ENCODE measurements at places on chromosomes 7 and 10. TPM values are rescaled to one million over a fixed set of nuclear protein-coding genes. Genes with fewer than 3 reads are reported as not detected.

The IGFBP3 gene
- total RNA-seq: 207 TPM

The CYP3A4 gene
- total RNA-seq: 0.11 TPM

DNA sequence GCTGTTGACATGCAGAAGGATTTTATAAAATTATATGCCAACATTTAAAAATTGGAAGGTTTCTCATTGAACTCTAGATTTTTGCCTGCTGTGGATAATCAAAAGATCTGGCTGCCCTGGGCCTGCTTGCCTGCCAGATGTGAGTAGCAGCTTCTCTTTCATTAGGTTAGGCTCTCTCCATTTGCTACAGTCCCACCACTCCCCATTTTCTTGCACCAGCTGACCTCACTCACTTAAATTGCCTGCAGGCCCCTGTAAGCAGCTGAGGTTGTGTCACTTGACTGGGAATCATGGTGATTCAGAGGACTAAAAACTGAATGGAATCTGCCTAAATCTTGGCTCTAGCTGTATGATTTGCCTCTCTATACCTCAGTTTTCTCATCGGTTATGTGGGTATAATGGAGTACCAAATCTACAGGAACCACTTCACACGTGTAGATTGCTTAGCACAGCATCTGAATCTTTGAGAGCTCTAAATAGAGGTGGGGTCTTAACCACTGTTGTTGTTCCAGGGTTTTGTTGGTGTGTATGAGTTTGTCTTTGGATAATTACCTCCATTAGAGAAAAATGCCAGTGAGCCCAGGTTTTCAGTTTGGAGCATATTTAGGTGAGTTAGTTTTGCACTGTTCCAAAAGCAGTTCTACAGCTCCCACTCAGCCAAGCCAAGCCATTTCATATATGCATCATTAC lies 18.6 kb upstream of the RAPGEF5 start:
- no peak for DNase-seq

DNA sequence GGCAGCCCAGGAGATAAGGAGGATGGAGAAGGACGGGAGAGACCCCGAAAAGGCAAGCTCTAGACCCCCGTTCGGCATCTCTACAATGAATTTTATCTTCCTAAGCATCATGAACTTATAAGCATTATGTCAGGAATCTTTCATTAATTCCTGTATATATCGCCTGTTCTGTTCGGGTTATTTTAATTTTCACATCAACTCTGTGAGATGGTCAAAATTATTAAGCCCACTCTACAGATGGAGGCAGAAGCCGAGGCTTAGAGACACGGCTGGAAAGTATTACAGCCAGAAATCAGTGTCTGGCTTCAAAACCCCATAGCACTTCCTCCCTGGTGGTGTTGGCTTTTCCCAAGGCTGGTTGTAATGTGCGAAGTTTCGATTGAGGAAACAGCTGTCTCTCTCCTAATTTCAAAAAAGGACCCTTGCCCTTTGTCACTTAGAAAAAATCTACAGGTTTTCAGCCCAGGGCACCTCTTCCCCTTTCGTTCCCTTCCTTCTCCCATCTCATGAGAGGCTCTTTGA lies 1.5 kb upstream of the GRM8 start:
- no peak for DNase-seq

- DNase-seq: peak; percentile 10
These were observed 50.0 kb downstream of the NKX6-2 start for GRCh38 chr10:132735923-132736391.

GRCh38 chr7:135708041-135708440 lies 19.9 kb downstream of the SLC13A4 start:
- DNase-seq: no peak

DNA sequence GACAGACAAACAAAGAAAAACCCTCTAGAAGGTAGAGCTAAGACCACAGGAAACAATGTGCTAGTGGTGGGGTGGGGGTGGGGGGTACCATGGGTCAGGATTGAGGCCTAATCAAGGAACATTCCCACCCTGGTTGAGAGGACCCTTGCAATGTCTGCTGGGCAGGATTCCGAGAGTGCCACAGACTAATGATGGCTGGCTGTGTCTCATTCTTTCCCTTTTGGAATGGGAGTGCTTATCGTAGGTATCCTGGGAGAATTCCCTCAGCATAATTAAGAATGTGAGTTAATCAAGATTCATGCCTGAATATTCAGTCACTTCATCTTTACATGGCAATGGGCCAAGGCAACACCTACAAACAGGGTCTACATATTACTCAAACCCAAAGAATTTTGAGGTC lies 14.7 kb upstream of the MTPN start:
- DNase-seq: no peak

The LIPF gene
- 1.7 TPM for total RNA-seq

GRCh38 chr7:100543586-100543985 lies 4.6 kb downstream of the AGFG2 start:
- DNase-seq: no peak

- peak; percentile 60 for DNase-seq
These were observed 90.1 kb downstream of the EPC1 start for GRCh38 chr10:32256613-32257437.

The PROSER2 gene
- total RNA-seq: 15.0 TPM

The PPP1R3C gene
- total RNA-seq: 154 TPM

DNA sequence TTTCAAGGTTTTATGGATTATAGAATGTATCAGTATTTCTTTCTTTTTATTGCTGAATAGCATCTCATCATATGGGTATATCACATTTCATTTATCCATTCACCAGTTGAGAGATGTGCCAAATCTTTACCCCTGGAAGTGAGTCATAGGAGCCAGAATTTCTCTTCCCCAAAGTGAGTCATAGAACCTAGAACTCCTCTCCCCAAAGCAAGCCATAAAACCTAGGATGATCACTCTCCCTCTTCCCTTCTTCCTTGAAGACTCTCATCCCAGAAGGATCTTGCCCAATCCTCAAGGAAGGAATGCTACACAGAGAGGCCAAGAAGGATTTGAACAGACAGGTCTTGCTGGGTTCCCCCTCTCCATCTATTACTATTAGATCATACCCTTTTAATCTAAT lies 199.9 kb downstream of the EVX1 start:
- peak; percentile 19 for DNase-seq

DNA sequence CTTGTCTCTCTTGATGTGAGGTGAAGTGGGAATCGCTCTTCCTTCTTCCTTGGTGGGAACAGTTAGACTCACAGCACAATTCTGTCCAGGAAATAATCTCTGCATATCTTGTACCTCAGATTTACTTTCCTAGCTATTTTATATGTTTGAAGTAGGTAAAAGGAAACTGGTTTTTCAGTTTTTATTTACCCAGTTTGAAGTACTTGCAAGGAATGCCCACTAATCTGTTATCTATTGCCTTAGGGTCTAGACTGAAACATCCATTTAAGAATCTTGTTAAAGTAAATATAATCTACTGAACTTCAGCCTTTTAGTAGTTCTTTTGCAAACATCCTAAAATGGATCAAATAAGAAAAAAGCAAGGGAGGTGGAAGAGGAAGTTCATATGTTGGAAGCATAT lies 229.8 kb downstream of the KCND2 start:
- DNase-seq: no peak

- peak; percentile 91 for DNase-seq
These were observed 179.2 kb upstream of the BET1 start for GRCh38 chr7:94183289-94183749.

GRCh38 chr7:52498366-52498765 lies 537.1 kb upstream of the POM121L12 start:
- DNase-seq: no peak

GRCh38 chr10:17144032-17144431 lies 14.4 kb upstream of the CUBN start:
- DNase-seq: no peak

DNA sequence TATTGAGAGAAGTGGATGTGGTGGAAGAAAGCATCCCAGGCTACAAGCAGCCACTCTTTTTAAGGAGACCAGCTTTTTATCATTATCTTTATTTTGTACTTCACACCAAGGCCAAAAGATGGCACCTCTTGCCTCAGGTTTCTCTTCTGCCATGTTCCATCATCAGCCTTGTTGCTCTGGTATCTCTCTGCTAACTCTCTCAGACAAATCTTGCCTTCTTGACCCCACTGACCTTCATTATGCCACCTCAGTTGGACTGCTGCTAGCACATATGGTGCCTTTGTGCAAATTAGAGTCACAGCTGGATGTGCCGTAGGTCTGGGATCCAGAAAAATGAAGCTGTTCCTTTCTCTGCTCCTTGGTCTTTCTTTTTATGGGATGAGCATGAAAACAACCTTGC lies 47.1 kb upstream of the DYNC1I1 start:
- peak; percentile 24 for DNase-seq

DNA sequence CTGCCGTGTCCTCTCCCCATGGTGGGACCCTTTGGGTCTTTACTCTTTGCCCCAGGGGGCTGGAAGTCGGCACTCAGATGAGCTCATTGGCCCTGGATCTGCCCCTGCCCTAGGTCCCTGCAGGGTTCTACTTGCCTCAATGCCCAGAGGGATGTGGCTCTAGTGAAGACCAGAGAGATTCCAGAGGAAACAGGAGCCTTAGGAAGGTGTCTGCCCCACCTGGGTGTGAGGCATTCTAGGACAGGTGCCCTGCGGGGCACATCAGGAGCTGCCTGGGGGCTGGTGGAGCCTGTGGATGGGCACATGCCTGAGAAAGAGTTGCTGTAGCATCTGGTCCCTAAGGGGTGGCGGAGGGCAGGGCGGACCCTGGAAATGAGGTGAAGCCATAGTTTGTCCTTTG lies 128.6 kb downstream of the ADCY1 start:
- no peak for DNase-seq

The ENKUR gene
- total RNA-seq: not detected

GRCh38 chr7:95577137-95577536 lies 19.2 kb downstream of the PDK4 start:
- DNase-seq: no peak

GRCh38 chr7:47581438-47581803 lies 490 bp downstream of the TNS3 start:
- peak; percentile 43 for DNase-seq

DNA sequence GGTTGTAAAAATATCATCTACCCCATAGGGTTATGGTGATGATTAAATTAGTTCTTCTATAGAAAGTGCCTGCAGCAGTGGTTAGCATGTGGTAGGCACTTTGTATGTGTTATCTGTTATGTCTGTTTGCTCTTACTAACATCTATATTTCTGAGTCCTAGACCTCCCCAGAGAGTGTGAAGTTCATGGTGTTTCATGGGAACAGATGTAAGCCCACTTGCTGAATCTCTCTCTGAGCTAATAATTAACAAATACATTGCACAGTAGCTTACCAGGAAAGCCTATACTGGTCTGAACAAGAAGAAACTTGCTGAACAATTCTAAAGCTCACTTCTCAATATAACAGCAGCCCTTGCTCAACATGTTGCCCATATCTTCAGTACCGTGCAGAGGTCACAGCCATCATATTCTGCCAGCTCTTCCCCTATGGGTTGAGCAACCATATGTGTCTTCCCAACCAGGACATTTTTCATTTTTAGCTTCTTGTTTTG lies 100.1 kb downstream of the NPSR1 start:
- no peak for DNase-seq

GRCh38 chr7:150373049-150373801 lies 4.6 kb downstream of the REPIN1 start:
- no peak for DNase-seq

DNA sequence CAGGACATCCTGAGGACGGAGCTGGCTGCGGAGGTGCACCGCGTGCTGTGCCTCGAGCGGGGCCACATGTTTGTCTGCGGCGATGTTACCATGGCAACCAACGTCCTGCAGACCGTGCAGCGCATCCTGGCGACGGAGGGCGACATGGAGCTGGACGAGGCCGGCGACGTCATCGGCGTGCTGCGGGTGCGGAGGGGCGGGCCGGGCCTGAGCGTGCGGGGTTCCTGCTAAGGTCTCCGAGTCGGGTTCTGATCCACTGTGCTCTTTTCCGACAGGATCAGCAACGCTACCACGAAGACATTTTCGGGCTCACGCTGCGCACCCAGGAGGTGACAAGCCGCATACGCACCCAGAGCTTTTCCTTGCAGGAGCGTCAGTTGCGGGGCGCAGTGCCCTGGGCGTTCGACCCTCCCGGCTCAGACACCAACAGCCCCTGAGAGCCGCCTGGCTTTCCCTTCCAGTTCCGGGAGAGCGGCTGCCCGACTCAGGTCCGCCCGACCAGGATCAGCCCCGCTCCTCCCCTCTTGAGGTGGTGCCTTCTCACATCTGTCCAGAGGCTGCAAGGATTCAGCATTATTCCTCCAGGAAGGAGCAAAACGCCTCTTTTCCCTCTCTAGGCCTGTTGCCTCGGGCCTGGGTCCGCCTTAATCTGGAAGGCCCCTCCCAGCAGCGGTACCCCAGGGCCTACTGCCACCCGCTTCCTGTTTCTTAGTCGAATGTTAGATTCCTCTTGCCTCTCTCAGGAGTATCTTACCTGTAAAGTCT lies 10.4 kb downstream of the ATG9B start:
- DNase-seq: no peak

The CRYGN gene
- 0.16 TPM for total RNA-seq

GRCh38 chr10:100043344-100043743 lies 33.6 kb upstream of the DNMBP start:
- DNase-seq: peak; percentile 50

- DNase-seq: no peak
These were observed 33.1 kb downstream of the SCRN1 start for GRCh38 chr7:29956487-29956836.

The POLR1F gene
- 28.4 TPM for total RNA-seq

The PIP gene
- not detected for total RNA-seq

The SHTN1 gene
- total RNA-seq: 3.6 TPM

GRCh38 chr10:34762603-34763299 lies 52.3 kb downstream of the PARD3 start:
- DNase-seq: no peak

The RNF32 gene
- 2.9 TPM for total RNA-seq

- DNase-seq: no peak
These were observed 17.9 kb downstream of the JCAD start for GRCh38 chr10:30041196-30042105.

GRCh38 chr7:51318886-51319579 lies 2.4 kb upstream of the COBL start:
- no peak for DNase-seq

GRCh38 chr7:100493476-100494264 lies 9.9 kb downstream of the NYAP1 start:
- DNase-seq: no peak

The KLHDC10 gene
- 39.4 TPM for total RNA-seq

DNA sequence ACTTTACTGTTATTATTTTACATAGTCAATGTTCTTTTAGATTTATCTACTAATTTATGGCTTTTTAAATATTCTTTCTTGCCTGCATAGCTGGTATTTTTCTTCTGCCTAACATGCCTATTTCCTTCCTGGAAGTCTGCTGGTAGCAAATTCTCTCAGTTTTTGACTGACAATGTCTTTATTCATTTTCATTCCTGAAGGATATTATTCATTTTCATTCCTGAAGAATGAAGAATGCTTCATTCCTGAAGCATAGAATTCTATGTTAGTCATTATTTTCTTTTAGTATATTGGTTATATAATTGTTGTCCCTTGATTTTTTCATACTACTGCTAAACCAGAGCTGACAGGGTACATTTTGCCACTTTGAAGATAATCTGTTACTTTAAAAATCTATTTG lies 41.8 kb downstream of the TMEM168 start:
- DNase-seq: no peak

The CNPY4 gene
- total RNA-seq: 14.0 TPM

DNA sequence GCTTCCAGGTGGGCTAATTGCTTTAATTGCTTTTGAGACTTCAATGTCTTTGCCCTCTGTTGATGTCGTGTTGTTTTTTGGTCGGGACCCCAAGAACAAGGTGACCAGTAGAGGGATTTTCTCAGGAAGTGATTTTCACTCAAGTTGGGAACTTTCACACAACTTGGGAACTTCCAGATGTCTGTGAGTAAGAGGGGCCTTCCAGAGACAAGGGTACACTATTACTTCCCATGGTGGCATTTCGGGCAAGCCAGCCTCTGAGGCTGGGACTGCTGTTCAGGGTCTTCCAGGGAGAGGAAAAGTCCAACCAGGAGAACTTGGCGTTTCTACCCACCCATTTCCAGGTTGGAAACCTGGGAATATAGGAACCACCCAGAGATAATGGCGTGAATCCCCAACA lies 170.0 kb upstream of the CDCA7L start:
- no peak for DNase-seq

All from myocyte (in vitro differentiated cells).